ENCODE measurements at places on chromosomes 5 and 9. TPM values are rescaled to one million over a fixed set of nuclear protein-coding genes. Genes with fewer than 3 reads are reported as not detected.

- DNase-seq, result no peak
Observed at GRCh38 chr5:150496534-150496933, 11.4 kb upstream of the NDST1 start.

DNA sequence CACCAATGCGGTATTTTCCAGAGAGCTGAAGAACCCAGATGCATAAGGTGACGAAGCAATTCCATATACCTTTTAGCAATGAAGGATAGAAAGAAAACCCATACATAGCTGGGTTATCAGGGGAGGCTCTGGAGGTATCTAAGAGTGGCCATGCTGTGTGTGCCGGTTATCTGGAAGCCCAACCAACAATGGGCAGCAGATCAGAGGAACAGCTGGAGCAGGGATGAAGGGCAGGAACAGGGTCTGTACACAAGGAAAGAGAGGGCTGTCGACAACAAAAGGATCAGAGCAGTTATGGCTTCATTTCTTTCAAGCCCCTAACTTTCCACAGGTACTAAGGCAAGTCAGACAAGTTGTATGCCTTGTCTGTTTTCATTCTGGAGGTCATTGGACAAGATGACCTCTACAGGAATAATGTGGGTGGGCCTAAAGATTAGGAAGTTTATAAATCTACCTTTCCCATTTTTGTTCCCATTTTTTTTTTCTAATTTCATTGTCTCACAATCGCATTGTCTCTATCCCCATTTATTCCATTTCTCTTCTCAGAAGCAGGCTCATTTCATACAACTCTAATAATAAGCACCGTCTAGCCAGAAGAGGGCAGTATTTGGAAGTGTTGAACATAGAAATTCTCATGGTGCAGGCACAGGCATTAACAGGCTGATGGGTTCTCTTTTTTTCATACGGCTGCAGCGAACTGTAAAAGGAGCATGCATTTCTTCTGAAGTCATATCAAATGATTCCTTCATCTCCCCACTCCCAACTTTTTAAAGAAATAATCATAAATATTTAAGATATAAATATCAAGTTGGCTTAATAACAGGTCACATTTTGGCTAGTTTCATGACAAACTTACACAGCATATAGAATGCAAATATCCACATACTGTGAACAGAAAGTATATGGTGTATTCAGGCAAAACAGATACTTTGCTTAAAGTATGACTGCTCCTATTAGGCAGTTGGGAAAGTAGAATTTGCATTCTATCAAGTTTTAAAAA lies 63.5 kb downstream of the ZNF474 start:
- no peak for DNase-seq

Gene CLPTM1L
- 147 TPM for total RNA-seq

GRCh38 chr9:24095246-24095645 lies 269.2 kb upstream of the ELAVL2 start:
- no peak for DNase-seq

DNA sequence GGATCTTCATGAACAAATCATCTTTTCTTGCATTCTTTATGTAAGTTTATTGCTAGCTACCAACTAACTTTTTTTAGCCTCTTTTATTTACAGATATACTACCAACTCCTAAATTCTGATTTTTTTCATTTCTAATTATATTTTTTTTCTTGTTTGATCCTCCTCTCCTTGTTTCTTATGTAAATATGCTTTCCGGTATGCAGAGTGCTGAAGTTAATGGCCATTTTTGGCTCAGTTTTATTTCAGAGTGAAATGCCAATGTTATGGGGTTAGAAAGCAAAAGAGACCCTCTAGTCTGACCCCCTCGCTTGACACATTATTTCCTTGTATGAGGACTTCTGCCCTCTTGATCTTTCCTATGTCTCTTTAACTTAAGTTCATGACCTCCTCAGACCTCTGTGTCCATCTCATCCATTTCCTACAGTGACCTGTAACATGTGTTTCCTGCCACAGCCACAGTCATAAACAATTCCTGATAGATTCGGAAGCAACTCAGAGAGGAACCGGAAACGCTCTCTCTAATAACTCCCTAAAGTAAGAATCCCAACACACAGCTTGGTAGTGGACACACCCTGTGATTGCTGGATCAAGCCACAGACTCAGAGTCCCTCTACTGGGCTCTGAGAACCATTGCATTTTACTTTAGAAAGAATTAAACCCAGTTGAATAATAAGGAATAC lies 42.9 kb upstream of the AFAP1L1 start:
- DNase-seq, result no peak

Gene UQCRQ
- total RNA-seq, result 727 TPM

GRCh38 chr9:36141288-36141687 lies 4.8 kb downstream of the GLIPR2 start:
- DNase-seq, result no peak

DNA sequence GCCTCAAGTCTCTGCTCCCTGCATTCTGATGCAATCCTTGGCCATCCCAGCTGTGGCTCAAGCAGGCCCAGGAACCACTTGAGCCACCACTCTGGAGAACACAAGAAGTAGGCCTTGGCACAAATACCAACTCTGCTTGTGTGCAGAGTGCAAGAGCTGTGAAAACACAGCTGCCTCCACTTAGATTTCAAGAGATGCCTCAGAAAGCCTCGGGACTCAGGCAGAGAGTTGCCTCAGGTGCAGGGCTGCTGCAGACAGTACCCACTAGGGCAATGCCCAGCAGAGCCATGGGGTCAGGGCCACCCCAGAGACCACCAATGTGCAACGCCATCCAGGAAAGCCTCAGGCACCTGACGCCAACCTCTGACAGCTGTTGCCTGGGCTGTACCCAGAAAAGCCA lies 82.4 kb downstream of the FREM1 start:
- no peak for DNase-seq

GRCh38 chr5:471750-472058 lies 28.7 kb downstream of the EXOC3 start:
- no peak for DNase-seq

GRCh38 chr9:14245901-14246525 lies 67.9 kb downstream of the NFIB start:
- DNase-seq, result no peak

GRCh38 chr5:14310901-14311300 lies 167.8 kb downstream of the TRIO start:
- DNase-seq, result no peak

Gene TXNDC8
- total RNA-seq, result not detected

- DNase-seq, result no peak
Observed at GRCh38 chr9:122051351-122052321, 41.5 kb downstream of the TTLL11 start.

GRCh38 chr5:78634634-78635033 lies 13.9 kb downstream of the LHFPL2 start:
- DNase-seq, result no peak

DNA sequence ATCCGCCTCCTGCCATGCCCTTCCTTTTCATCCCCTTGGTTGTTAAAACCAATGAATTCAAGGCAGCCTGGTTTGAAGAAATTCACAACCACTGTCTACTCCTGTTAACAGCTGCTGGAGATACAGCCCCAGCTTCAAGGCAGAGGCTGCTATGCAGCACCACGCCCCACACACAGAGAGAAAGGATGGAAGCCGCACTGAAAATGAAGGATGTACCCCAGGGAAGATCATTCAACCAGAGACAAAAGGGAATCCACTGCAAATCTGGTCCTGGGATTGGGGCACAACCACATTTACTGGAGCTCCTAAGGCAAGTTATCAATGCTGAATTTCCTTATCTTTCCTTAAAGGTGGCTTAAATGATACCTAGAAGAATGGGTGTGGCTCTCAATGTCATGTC lies 58.7 kb downstream of the DPYSL3 start:
- DNase-seq, result no peak

Gene TSSK1B
- not detected for total RNA-seq

GRCh38 chr9:114878879-114879564 lies 51.4 kb downstream of the TNFSF8 start:
- DNase-seq, result no peak
